ENCODE measurements at places on chromosomes 6 and 20.

DNA sequence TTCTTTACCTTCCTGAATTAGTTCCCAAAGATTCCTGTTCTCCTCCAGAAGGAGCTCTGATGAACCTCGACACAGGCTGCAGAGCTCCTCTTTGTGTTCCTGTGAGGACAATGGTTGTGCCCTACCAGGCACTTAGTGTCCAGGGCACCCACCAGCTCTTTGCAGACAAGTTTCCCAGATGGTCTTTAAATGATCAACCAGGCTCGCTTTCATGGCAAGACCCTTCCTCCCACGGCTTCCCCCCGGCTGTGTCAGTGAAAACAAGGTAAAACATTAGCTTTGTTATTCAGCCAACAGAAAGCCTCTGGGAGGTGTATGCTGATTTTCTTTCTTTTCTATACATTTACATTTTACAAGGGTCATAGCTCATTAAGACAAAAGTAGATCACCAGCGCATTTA is 32.3 kb upstream of the CNKSR3 start:
- DNase-seq, result no peak

- DNase-seq, result peak; percentile 84
Measured at GRCh38 chr6:107823047-107823557, 1.0 kb downstream of the SCML4 start.

DNA sequence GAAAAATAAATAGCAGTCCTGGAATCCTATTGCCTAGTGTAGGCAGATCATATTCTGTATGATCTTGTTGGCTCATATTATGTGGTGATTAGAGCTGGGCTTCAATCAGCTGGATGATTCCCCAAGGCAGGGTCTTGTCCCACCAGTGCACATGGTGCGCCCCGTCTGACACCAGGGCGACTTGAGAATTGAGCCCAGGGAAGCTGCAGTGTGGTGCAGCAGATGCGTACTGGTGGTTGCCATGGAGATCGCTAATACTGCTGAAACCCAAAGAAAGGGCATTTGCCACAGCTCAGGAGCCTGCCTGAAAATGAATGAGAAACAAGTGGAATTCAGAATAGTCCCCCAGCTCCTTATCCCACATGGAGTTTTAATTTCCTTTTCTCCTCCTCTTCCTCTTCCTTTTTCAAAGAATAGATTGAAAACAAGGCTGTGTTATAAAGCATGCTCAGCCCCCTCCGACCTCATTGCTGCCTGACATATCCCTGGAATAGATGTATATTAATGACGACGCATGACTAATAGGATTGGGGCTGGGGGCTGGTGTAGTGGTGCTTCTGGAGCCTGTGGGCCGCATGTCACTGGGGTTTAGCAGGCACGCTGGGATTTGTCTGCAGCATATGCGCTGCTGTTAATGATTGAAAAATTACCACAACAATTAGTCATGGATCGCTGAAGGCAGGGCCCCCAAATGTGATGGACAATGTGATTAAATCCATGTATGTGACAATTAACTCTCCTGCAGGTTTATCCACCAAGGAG is 210.5 kb downstream of the FARS2 start:
- DNase-seq, result no peak

GRCh38 chr20:37389844-37390275 is 43.9 kb downstream of the SRC start:
- DNase-seq, result no peak

DNA sequence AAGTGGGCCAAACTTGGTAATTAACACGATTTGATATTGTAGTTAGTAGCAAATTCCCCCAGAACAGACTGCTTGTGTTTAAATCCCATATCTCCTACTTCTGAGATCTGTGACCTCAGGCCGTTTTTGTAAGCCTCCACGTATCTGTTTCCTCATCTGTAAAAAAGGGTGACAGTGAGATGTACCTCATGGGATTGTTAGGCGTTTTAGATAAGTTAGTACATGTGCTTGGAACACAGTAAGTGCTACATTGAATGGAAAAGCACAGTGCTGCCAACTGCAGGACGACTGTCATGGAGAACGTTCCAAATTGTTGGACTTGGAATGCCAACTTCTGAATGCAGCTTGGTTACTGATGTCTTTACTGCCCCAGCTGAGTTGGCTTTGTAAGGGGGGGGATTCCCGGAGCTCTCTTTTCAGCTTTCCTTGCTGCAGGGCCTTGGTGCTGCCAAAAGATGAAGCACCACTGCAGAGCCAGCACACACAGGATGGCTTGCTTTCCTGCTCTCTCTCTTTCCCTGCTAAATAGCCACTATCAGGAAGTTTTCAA is 108.6 kb downstream of the OPN5 start:
- DNase-seq, result no peak

- DNase-seq, result no peak
Measured at GRCh38 chr20:40812415-40812925, 123.4 kb upstream of the MAFB start.

- no peak for DNase-seq
Measured at GRCh38 chr6:52551483-52552277, 25.2 kb downstream of the TRAM2 start.

DNA sequence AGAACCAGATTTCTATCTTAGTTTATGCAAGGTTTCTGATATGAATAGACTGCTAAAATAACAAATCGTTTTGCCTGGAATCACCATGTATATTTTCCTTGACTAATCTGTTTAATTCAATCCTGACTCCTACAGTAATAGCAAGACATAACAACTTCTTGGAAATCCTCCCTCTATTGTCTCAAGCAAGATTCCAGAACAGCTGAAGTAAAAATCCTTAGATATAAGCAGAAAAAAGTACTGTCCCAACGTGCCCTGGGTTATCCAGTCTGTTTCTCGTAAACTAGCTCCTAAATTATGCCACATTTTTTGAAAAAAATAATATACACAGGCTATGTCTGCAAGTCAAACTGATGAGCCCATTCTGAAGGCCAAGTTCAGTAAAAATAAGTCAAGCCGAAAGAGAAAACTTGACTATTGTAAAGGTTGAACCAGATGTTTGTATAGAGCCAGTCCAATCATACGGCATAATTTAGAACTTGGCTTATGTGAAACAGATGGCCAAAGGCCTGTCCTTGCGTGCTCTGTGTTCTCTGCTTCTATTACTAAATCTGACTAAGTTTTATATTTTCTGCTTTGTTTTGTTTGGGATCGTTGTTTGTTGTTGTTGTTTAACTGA is 341.6 kb upstream of the NRSN1 start:
- no peak for DNase-seq

GRCh38 chr20:35729283-35729807 is 12.7 kb downstream of the RBM39 start:
- DNase-seq, result no peak

DNA sequence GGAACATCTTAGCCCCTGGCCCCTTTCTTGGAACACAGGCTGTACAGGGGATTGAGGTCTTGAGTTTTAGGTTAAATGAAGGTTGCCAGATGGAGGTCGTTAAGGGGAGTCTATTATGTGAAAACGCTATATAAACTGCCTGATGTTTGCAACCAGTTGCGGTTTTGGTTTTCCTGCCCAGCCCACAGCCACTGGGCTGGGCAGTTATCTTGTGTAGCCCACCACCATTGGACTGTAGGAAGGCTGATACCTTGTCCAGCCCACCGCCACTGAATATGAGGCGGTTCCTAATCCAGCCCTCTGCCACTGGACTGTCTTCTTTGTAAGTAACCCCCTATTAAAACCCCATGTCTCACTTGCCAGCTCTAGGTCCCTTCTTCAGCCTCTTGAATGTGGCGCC is 42.3 kb upstream of the COL21A1 start:
- no peak for DNase-seq

GRCh38 chr20:1674361-1674760 is 16.8 kb upstream of the SIRPG start:
- DNase-seq, result peak; percentile 52

- DNase-seq, result no peak
Measured at GRCh38 chr6:23728707-23729106, 397.3 kb upstream of the NRSN1 start.

- no peak for DNase-seq
Measured at GRCh38 chr6:97240222-97240621, 42.8 kb downstream of the MMS22L start.

Data from CD4-positive, alpha-beta T cell treated with Interleukin-2 at 100 ng/mL for 4 hours (primary cell).